ENCODE measurements at places on chromosomes 7 and 10. TPM values are rescaled to one million over a fixed set of nuclear protein-coding genes. Genes with fewer than 3 reads are reported as not detected.

TSPAN15 gene
- total RNA-seq: 86.5 TPM

NUTM2E gene
- total RNA-seq: 0.14 TPM

SPACDR gene
- total RNA-seq: 0.84 TPM

KNDC1 gene
- total RNA-seq: 3.2 TPM

C10orf143 gene
- total RNA-seq: not detected

ABHD11 gene
- total RNA-seq: 38.9 TPM

- H3K27ac ChIP-seq: no peak overlapping the region
- no peaks in the 10 kb centered on the region for H3K27me3 ChIP-seq
- DNase-seq: no peak
- H3K4me1 ChIP-seq: no peaks in the 10 kb centered on the region
- no peaks in the 10 kb centered on the region for H3K36me3 ChIP-seq
- H3K4me3 ChIP-seq: no peak overlapping the region
Measured at GRCh38 chr10:118840071-118840775, 85.5 kb upstream of the CACUL1 start.

GRCh38 chr10:88896372-88896993 is 16.4 kb downstream of the STAMBPL1 start:
- no peaks in the 10 kb centered on the region for H3K27me3 ChIP-seq
- H3K4me3 ChIP-seq: no peak overlapping the region
- peaks cover 60% of the 10 kb centered on the region for H3K4me1 ChIP-seq
- peak overlapping the region; percentile 76 for H3K27ac ChIP-seq
- DNase-seq: peak; percentile 22
- H3K36me3 ChIP-seq: no peaks in the 10 kb centered on the region

GRCh38 chr7:148563583-148564274 is 26.8 kb upstream of the C7orf33 start:
- no peak overlapping the region for H3K27ac ChIP-seq
- H3K27me3 ChIP-seq: no peaks in the 10 kb centered on the region
- H3K4me1 ChIP-seq: 0 out of 2 replicates have a peak, but pooled peaks cover 5% of the 10 kb centered on the region
- no peaks in the 10 kb centered on the region for H3K36me3 ChIP-seq
- DNase-seq: no peak

DNA sequence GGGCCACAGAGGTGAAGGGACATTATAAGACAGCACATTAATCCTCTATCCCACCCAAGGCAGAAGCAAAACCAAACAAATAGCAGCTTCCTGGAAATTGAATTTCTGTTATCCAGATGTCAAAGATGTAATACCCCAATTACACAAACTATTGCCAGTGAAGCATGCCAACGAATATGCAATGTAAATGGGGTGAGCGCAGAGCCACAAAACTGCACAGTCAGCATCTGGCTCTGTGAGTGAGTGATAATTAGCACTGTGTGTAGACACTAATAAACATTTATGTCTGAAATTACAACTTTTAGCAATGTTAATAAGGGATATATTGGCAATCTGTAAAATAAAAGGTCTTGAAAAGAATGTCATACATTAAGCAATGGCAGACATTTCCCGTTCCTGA is 3.2 kb downstream of the BEND7 start:
- H3K4me3 ChIP-seq: no peak overlapping the region
- no peak overlapping the region for H3K27ac ChIP-seq
- no peaks in the 10 kb centered on the region for H3K36me3 ChIP-seq
- DNase-seq: no peak

GRCh38 chr10:58956926-58957325 is 219.5 kb upstream of the PHYHIPL start:
- H3K27ac ChIP-seq: no peak overlapping the region
- H3K4me3 ChIP-seq: no peak overlapping the region
- H3K4me1 ChIP-seq: peaks cover 18% of the 10 kb centered on the region
- no peaks in the 10 kb centered on the region for H3K27me3 ChIP-seq

- H3K27me3 ChIP-seq: no peaks in the 10 kb centered on the region
- H3K27ac ChIP-seq: no peak overlapping the region
- H3K36me3 ChIP-seq: no peaks in the 10 kb centered on the region
- DNase-seq: no peak
Measured at GRCh38 chr10:31058795-31059703, 27.4 kb upstream of the ZNF438 start.

- H3K27me3 ChIP-seq: no peaks in the 10 kb centered on the region
- H3K27ac ChIP-seq: no peak overlapping the region
- no peaks in the 10 kb centered on the region for H3K36me3 ChIP-seq
- DNase-seq: no peak
- H3K4me1 ChIP-seq: peaks cover 11% of the 10 kb centered on the region
Measured at GRCh38 chr10:101690461-101690860, 4.5 kb downstream of the FBXW4 start.

- no peaks in the 10 kb centered on the region for H3K27me3 ChIP-seq
- no peaks in the 10 kb centered on the region for H3K36me3 ChIP-seq
- no peak overlapping the region for H3K4me3 ChIP-seq
Measured at GRCh38 chr7:26084418-26084817, 67.6 kb upstream of the NFE2L3 start.

DNA sequence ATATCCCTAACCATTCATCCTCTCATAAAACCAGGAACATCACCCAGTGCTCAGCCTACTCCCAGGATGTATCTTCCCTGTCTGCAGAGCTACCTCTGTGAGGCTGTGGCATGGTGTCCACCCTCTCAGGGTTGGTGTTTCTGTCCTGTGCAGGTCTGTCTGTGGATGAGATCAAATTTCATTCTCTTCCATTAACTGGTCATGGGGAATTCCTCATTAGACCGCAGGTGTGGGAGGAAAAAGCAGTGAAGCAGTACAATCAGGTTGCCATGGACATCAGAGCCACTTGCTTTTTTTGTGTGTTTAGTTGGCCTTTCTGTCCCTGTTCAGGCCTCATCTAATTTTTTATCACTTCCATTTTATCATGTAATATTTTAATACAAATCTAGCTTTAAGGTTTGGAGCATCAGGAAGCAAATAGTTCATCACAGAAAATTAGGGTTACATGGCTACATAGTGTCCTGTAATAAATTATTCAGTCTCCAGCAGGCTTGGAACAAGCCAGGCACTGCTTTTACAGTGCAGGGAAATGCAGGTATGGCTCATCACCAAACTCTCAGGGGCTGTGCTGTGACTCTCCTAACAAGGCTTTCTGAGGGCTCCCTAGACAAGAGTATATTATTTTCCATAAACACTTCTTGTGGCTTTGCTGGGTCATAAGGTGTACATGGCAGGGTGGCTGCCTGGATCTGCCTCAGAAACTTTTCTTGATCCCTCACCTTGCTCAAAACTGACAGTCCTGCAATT is 594.9 kb upstream of the IGFBP3 start:
- H3K4me1 ChIP-seq: peaks cover 9% of the 10 kb centered on the region
- no peaks in the 10 kb centered on the region for H3K27me3 ChIP-seq
- no peak overlapping the region for H3K4me3 ChIP-seq
- H3K36me3 ChIP-seq: no peaks in the 10 kb centered on the region

DNA sequence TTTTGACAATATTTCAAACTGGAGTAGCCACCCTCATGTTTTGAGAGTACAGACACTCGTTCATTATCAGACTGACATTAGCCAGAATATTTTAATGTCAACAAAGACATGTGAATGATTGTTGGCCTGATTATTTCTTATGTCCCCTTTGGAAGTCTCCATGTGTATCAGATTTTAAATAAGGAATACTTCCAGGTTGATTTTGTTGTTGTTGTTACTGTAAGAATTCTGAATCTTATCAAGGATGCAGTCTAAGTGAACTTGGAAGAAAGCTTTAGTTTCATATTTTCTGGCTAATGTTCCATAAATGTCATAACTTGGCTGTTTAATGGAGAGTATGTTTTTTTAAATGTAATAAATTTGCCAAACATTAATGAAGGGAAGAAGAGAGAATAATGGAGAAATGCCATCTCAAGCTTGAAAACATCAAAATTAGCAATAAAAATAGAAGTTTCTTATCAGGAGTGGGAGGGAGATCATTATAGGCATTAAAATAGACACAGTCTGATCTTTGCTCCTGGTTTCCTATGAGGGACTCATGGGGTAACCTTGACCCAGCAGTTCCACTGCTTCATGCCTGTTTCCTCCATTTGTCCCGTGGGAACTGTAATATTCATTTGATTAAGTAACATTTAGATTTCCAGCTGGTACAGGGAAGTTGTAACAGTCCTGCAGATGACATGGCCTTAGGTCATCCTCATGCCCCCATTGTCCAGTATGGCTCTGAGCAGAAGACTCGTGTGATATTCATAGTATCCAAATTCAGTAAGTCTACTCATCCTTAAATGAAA is 122.4 kb upstream of the KIAA1217 start:
- H3K4me1 ChIP-seq: no peaks in the 10 kb centered on the region
- H3K4me3 ChIP-seq: no peak overlapping the region
- DNase-seq: no peak
- H3K36me3 ChIP-seq: no peaks in the 10 kb centered on the region

DNA sequence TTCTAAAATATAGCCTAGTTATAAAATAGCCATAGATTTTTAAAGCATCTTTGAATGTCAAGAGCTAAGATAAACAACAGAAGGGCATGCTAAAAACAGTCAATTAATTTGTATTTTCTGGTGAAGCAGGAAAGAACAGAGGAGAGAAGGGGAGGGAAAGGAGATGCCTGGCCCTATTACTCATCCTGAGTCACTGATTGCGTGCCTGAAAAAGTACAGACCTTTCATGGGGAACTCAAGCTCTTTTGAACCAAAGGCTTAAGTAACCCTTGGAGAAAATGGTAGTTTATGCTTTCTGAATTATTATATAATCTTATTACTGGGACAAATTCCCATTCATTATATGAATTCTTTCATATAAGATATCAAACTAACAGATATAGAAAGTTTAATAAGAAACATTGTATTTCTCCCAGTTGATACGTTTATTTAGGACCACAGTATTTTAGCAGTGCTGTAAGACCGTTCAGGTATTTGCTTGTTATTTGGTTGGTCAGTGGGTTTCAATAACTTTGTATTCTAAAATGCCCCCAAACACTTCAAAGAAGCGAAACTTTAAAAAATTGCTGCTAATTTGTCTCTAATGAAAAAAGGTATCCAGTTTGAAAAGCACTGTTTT is 151.3 kb downstream of the HGF start:
- DNase-seq: no peak
- H3K4me3 ChIP-seq: no peak overlapping the region
- no peaks in the 10 kb centered on the region for H3K27me3 ChIP-seq
- H3K4me1 ChIP-seq: no peaks in the 10 kb centered on the region
- no peak overlapping the region for H3K27ac ChIP-seq

GRCh38 chr7:71896535-71896934 is 515.6 kb downstream of the CALN1 start:
- H3K27ac ChIP-seq: no peak overlapping the region
- no peaks in the 10 kb centered on the region for H3K36me3 ChIP-seq
- no peak overlapping the region for H3K4me3 ChIP-seq
- H3K27me3 ChIP-seq: no peaks in the 10 kb centered on the region
- no peak for DNase-seq

GRCh38 chr7:67590649-67591048 is 594.0 kb downstream of the TYW1 start:
- H3K27me3 ChIP-seq: no peaks in the 10 kb centered on the region
- DNase-seq: no peak
- H3K27ac ChIP-seq: no peak overlapping the region
- no peaks in the 10 kb centered on the region for H3K4me1 ChIP-seq
- H3K36me3 ChIP-seq: no peaks in the 10 kb centered on the region
- no peak overlapping the region for H3K4me3 ChIP-seq

DNA sequence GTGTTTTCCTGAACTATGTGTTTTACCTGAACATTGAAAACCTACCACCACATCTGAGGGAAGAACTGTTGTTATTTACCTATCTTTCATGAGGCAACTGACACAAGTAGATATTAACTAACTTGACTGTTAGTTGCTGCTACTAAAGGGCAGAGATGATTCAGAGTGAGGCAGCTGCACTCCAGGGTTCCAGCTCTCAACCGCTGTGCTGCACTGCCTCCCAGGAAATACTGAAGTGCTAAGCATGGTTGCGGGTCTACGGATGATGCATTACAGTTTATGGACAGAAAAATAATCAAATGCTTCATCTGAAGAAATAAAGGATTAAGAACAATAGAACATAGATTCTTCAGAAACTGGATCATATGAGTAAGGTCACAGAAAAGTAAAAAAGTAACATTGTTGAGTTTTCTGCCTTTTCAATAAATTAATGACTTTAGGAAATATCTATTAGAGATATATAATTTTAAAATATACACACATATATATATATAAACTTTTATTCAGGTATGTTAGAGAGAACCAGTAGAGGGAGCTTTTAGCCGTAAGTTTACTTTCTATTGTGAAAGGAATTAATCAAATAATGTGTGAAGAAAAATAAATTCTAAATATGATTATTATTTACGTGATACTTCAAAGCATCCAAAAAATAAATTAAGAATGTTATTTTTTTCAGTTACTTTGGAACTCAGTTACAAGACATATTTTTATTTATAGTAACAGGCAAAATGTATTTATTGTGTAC is 620.0 kb downstream of the CNTNAP2 start:
- no peak for DNase-seq
- H3K36me3 ChIP-seq: no peaks in the 10 kb centered on the region
- no peaks in the 10 kb centered on the region for H3K4me1 ChIP-seq
- no peak overlapping the region for H3K27ac ChIP-seq
- no peak overlapping the region for H3K4me3 ChIP-seq

GRCh38 chr7:112358513-112358912 is 91.7 kb upstream of the IFRD1 start:
- no peak overlapping the region for H3K27ac ChIP-seq
- no peak overlapping the region for H3K4me3 ChIP-seq
- no peak for DNase-seq

- H3K4me3 ChIP-seq: no peak overlapping the region
- H3K27me3 ChIP-seq: no peaks in the 10 kb centered on the region
- H3K36me3 ChIP-seq: no peaks in the 10 kb centered on the region
- no peaks in the 10 kb centered on the region for H3K4me1 ChIP-seq
Measured at GRCh38 chr10:124332426-124332825, 86.3 kb downstream of the OAT start.

DNA sequence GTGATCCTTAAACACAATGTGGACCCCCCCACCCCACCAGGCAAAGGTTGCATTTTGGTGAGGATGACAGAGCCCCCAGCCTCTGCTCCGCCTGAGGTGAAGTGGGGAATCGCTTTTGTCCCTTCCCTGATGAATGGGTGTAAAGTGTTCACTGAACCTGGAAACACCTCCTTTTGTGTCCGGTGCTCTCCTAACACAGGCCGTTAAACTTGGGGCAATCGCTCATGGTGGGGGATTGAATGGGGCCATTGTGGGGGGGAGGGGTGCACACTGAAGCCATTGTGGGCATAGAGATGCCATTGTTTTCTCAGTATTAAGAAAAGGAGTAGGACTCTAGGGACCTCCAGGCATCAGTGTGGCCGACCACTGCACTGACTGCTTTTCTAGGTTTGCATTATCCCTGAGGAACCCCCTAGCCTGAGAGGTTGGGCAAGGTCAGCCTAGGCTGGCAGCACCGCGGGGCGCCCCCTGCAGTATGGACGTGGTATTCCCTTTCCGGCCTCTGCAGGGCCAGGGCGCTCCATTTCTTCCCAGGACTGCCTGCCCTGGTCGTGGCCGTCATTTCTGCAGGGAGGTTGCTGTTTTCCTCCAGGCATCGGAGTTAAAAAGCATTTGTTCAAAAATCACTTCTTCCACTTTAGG is 158.3 kb downstream of the TCF7L2 start:
- no peaks in the 10 kb centered on the region for H3K27me3 ChIP-seq
- peaks cover 1% of the 10 kb centered on the region for H3K36me3 ChIP-seq
- DNase-seq: no peak
- H3K27ac ChIP-seq: no peak overlapping the region

- no peaks in the 10 kb centered on the region for H3K36me3 ChIP-seq
- DNase-seq: no peak
- H3K27ac ChIP-seq: no peak overlapping the region
- no peak overlapping the region for H3K4me3 ChIP-seq
- H3K4me1 ChIP-seq: no peaks in the 10 kb centered on the region
- no peaks in the 10 kb centered on the region for H3K27me3 ChIP-seq
Measured at GRCh38 chr10:92384741-92385140, 93.8 kb downstream of the MARCHF5 start.

GRCh38 chr10:114100848-114101741 is 57.4 kb downstream of the ADRB1 start:
- H3K4me3 ChIP-seq: peak overlapping the region; percentile 31
- DNase-seq: no peak
- H3K27ac ChIP-seq: peak overlapping the region; percentile 26
- H3K27me3 ChIP-seq: no peaks in the 10 kb centered on the region
- H3K36me3 ChIP-seq: no peaks in the 10 kb centered on the region

Measured in Caco-2 (cell line).